ENCODE measurements at places on chromosomes 12 and 14.

GRCh38 chr14:22658946-22659345 is 14.8 kb upstream of the OR6J1 start:
- DNase-seq, result no peak

GRCh38 chr12:25052196-25052913 is 103.5 kb upstream of the BCAT1 start:
- no peak for DNase-seq

DNA sequence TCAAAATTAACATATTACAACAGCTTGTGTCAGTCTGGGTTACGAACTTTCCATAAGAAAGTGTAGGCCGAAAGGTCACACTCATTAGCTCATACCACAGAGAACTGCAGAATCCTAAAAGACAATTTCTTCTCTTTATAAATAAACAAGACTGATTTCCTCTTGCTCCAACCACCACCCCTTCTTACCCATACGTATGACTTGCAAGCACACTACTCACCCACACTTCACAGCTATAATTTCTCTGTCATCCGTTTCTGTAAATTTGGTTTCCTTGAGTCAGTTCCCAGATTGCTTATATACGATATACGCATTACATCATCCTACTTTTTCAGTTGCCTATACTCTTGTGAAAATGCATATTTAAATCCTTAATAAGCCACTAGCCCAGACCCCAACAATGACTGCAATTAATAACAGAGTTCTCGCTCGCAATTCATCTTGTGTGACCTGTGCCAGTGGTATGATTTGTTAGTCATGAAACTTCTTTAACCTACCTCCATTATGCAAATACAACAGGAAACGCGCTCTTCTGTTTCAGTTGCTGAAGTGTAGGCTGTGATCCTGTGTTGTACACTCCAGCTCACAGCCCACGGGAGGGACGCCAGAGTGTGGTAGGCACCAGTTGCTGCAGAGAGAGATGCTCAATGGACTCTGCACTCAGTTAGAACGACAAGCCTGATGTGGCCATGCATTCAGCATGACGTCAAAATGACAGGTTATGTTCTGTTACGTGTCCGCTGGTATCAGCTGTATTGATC is 417.6 kb downstream of the PDZRN4 start:
- no peak for DNase-seq

- DNase-seq, result no peak
Observed at GRCh38 chr14:57699947-57700346, 165.9 kb downstream of the SLC35F4 start.

DNA sequence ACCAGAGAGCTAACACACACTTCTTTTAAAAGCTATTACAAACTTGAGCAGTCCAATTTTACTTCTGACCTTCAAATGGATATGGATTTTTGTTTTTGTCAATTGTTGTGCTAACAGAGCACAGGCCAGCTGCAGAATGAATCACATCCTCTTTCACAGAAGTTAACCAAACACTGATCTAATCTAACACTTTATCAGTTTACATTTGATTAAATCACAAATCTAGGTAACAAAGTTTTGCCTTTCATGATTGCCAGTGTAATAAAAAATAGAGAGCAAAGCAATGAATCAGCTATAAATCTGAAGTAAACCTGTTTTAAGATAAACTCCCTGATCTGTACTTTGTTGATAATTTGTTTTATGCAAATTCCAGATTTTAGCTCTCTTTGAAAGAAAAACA is 273.1 kb upstream of the RGS6 start:
- no peak for DNase-seq

GRCh38 chr12:123223241-123223668 is 9.7 kb downstream of the MPHOSPH9 start:
- DNase-seq, result no peak

GRCh38 chr12:58249610-58250009 is 308.2 kb downstream of the ATP23 start:
- no peak for DNase-seq

DNA sequence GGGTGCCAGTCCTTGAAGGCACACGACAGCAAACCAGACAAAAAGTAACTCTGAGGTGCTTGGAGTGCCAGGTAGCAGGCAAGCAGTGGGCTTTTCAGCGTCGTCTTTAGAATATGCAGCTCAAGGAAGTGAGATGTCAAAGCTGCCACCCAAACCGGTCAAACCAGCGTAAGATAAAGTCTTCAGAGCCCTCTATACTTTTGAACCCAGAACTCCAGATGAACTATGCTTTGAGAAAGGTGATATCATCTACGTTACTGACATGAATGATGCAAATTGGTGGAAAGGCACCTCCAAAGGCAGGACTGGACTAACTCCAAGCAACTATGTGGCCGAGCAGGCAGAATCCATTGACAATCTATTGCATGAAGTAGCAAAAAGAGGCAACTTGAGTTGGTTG is 95.9 kb downstream of the TBX3 start:
- DNase-seq, result peak; percentile 81

- DNase-seq, result no peak
Observed at GRCh38 chr12:76628745-76629144, 69.2 kb upstream of the OSBPL8 start.

- DNase-seq, result no peak
Observed at GRCh38 chr12:122610207-122610606, 83.2 kb downstream of the KNTC1 start.

DNA sequence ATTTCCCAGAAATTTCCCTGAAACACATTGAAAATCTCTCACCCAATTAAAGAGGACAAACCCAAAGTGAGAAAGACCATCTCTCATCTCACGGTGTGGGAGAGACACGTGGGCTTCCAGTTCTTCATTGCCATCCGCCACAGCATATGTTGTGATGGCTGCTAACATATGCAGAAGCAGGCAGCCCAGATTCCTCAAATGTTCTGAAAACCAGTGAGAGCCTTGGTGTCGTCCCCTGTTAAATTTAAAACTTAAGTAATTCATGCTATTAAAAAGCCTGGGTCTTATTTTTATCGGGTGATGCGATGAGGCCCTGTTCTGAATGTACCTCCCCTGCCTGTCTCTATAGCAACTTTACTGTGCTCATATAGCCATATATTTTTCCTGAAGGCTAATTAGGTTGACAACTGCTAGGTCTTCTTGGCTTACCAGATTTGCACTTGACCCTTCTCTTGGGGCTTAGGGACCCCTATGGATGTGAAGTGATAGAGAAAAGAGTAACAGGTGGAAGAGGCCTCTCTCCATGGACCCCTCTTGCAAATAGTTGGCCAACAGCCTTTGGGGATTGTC is 2.8 kb upstream of the FGF6 start:
- no peak for DNase-seq

GRCh38 chr14:59236195-59236594 is 47.7 kb downstream of the DAAM1 start:
- no peak for DNase-seq

DNA sequence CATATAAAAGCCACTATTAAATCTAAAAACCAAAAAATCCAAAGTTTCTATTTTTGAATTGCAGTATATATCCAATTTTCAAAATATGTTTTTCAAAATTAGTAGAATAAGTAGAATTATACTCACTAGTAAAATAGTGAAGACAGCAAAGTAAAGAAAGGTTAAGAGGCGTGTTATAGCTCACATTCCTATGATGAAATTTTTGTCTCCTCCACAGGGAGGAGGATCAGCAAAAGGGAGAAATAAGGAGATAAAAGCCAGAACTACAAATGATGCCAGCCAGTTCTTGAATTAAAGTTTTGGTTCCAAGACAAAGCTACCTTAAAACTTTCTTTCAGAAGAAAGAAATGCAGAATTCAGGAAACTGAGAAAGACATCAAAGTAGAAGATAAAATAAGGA is 50.0 kb downstream of the C2CD5 start:
- no peak for DNase-seq

DNA sequence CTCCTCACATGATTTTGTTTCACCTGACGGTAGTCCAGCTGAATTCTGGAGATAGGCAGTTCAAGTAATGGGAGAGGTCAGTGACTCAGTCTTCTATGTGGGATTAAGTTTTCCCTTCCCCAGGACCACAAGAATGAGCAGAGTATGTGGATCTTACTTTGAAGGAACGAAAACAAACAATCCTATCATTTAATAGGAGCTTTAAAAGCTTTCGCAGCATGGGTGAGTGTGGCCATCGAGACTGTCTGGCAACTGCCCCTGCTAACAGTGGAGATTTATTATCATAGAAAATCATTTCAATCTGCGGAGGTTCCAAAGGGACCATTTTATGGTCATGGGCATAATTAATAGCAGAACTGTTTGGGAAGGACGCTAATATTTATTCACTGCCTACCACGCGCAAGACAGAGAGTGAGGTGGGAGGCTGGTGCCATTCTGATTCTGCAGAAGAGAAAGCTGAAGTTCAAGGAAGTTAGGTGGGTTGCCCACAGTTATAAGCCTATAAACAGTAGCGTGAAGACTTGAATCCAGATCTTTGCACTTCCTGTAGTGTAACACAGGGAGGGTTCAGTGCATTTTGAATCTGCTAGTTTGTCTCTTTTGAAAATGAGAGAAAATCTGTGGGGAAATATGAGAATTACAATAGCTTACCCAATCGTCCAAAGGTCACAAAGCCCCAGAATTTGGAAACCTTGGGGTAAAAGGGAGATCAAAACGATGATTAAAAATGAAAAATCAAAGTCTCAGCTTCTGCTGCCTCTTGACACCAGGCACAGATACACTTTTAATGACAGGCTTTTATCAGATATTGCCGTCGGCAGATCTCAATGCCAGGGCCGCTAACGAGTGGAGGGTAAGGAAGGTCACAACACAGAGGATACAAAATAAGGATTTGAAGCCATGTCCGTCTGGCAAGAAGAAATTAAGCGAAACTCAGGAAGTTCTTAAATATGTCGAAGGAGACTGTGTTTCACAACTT is 209.6 kb downstream of the CRADD start:
- no peak for DNase-seq

- DNase-seq, result no peak
Observed at GRCh38 chr14:54805070-54805444, 97.6 kb downstream of the GCH1 start.

- no peak for DNase-seq
Observed at GRCh38 chr14:77243853-77244252, 27.2 kb downstream of the NGB start.

- DNase-seq, result no peak
Observed at GRCh38 chr12:64493513-64493912, 41.6 kb downstream of the TBK1 start.

All from T47D (cell line).